ENCODE measurements at places on chromosomes 13 and 19.

- DNase-seq, result no peak
These were observed 5.6 kb downstream of the PCID2 start for GRCh38 chr13:113202912-113203311.

GRCh38 chr13:96052656-96053002 is 572 bp downstream of the UGGT2 start:
- peak; percentile 2 for DNase-seq

- DNase-seq, result no peak
These were observed 24.1 kb downstream of the SULT2B1 start for GRCh38 chr19:48575931-48576622.

DNA sequence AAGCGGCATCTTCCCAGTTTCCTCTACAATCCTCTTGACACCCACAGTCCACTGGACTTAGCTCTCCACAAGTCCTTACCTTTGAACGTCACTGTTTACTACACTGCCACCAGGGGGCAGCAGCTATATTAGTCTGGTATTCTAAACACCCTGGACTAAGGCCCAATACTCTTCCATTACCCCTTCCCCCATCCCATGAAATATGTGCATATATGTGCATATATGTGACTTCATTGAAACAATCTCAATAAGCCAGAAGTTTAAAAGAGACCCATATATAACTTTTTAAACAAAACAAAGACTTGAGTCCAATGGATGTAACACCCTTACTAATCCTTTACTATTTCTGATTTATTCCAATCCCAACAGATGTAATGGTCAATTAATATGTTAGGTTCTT is 15.5 kb downstream of the GGACT start:
- peak; percentile 6 for DNase-seq

- DNase-seq, result no peak
These were observed 3.0 kb downstream of the FIZ1 start for GRCh38 chr19:55596304-55596703.

- DNase-seq, result no peak
These were observed 34.6 kb upstream of the SLC10A2 start for GRCh38 chr13:103100830-103101229.

- DNase-seq, result no peak
These were observed at the start of gene MCF2L for GRCh38 chr13:112968910-112969691. MCF2L (plus strand) TSS chr13:112969214; CDS start chr13:112969380, 166 bp downstream.

DNA sequence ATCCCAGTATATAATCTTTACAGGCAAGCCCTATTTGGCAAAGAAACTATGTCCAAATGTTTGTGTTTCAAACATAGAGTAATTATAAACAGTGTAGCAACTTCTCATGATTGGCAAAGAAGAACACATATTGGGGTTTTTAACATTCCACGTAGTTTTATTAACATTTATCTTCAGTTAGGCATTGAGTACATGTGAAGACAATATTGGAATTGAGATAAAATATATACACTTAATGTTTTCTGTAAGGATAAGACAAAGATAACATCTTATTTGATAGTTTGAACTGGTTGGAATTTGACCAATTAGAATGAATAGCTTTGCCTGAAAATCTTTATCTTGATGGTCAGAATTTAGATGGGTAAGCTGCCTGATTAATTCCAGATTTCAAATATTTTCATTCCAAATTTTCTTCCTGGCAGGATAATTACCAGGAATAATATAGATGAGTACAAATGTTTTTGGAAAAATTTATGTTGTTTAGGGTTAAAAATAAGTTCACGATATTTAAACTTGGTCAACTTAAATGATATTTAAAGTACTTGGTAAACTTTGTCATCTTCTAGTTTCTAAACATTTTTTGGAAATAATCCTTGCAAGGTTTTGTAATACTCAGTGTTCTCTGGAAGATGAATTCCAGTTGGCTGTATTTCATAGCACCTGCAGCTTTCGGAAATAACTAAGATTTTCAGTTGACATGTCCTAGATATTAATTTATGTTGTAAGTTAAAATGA is 536.5 kb upstream of the SPRY2 start:
- DNase-seq, result no peak

GRCh38 chr13:43558326-43558725 is 228.4 kb downstream of the ENOX1 start:
- DNase-seq, result no peak

- DNase-seq, result no peak
These were observed 56.0 kb upstream of the ARGLU1 start for GRCh38 chr13:106623799-106624460.

GRCh38 chr13:33445476-33445875 is 159.9 kb upstream of the STARD13 start:
- no peak for DNase-seq

GRCh38 chr19:4066176-4066606 is 508 bp downstream of the ZBTB7A start:
- no peak for DNase-seq

DNA sequence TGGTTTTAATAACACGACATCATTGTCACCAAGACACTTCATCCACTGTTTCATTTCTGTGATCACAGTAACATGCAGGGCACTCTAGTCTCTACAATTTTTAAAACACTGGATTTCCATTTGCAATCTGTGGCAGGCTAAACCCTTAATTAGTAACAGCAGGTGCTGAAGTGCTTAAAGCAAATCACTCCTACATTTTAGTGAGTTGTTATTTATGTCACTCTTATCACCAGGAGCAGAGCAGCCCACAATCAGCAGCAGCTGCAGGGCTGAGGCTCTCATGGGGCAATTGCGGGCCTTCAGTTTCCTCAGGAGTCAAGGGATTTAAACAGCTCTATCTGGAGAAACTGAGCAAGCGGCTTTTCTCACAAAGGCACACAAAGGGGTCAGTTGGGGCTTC is 1.6 kb downstream of the SOHLH2 start:
- no peak for DNase-seq

DNA sequence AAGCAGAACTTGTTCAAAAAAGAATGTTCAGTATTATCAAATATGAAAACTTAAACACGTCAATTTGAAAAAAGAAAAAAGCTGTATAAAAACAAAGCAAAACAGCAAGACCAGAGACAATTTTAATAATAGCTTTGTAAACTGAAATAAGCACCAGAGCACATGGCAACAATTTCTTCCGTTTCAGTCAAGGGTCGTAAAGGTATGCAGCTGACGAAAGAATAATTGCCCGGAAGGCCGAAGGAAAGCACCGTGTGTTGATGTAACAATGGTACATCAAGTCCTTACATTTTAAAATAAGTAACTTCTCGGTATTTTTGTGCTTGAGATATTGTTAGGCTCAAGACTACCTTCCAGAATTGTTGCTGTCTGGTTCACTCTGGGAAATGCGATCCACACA is 1.7 kb downstream of the PROSER1 start:
- DNase-seq, result no peak

DNA sequence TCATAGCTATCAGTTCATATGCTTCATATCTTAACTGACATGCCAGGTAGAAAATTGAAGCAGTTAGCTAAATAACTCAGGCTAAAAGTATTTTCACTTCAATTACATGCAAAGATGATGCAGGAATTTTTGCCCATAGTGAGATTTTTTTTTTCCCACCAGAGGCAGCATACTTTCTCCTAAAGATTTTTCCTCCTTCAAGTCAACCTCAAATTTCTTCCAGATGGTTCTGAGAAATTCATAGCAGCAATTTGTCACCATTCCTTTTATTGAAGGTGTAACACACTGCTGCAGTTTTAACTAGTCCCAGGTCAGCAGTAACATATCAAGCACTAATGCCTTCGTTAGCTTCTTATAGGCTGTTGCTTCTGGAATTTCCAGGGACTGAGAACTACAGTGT is 141.9 kb downstream of the SUCLA2 start:
- no peak for DNase-seq

DNA sequence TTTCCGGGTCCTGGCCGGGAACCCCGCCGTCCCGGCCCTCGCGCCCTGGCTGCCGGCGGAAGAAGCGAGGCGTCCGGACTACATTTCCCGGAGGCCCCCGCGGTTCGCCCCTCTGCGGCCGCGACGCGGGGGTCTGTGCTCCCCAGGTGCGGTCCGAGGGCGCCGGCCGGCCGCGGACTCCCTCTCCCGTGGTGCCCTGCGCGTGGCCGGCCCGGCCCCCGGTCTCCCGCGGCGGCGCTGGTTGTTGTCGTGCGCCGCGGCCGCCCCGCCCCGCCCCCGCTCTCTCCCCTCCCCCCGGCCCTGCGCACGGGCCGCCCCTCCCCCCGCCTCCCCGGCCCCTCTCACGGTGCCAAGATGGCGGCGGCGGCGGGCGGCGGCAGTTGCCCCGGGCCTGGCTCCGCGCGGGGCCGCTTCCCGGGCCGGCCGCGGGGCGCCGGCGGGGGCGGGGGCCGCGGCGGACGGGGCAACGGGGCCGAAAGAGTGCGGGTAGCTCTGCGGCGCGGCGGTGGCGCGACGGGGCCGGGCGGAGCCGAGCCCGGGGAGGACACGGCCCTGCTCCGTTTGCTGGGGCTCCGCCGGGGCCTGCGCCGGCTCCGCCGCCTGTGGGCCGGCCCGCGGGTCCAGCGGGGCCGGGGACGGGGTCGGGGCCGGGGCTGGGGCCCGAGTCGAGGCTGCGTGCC is at the start of gene KMT2B:
Gene KMT2B, plus strand, starts transcription at position 339 of the 680 bp plus-strand sequence. Its CDS starts 16 bp downstream, at position 355.
- DNase-seq, result no peak

GRCh38 chr13:40063278-40063698 is 407.8 kb downstream of the COG6 start:
- DNase-seq, result no peak

GRCh38 chr13:94722609-94723345 is 10.4 kb upstream of the SOX21 start:
- DNase-seq, result no peak

DNA sequence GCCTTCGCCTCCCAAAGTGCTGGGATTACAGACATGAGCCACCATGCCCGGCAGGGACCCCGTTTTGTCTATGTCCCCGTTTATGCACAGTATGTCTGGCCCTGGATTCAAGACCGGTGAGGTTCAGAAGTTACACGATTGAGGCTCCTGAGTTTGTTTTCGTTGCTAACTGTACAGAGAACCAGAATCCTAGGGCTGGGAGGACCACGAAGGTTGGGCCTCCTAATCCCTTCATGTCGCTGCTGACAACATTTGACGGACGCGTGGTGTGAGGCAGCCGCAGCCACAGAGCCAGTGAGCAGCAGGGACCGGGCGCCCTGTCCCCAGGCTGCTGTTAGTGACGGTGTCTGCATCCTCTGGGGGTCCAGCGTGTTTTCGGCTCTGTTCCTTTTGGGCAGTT is 91.4 kb downstream of the ATP11A start:
- no peak for DNase-seq

GRCh38 chr19:601310-601709 is 11.6 kb downstream of the HCN2 start:
- DNase-seq, result no peak

GRCh38 chr19:54002495-54003315 is 11.3 kb downstream of the CACNG6 start:
- no peak for DNase-seq

DNA sequence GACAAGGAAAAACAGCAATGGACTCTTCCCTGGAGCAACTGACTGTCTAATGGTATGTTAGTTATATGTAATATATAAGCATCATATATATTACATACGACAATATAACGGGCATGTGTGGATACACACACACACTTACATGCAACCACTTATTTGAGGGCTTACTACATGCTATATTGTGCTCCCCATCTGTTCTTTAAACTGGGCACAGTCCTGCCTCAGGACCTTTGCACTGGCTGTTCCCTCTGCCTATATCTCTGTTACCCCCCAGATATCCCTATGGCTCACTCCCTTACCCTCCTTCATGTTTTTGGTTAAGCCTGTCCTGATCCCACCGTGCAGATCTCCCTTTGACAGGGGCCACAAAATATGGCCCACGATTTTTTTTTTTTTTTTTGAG is 10.2 kb downstream of the TICAM1 start:
- no peak for DNase-seq

- no peak for DNase-seq
These were observed 117.6 kb upstream of the SPATA13 start for GRCh38 chr13:24042710-24043440.

DNA sequence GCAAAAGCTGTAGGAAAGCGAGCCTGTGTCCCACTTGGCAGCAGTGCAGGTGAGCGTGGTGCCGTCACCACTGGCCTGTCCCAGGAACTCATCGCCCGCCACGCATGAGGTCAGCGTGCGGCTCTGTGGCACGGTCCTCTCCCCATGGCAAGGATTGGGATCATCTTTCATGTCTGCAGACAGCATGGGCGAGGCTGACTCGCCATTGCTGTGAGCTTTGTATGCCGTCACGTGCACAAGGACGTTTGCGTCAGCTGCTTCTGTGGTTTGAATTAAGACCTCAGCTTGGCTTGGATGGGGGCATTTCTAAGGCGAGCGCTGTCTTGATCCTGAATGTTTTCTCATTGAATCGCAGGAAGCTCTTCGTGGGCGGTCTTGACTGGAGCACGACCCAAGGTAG is 9.8 kb downstream of the DAZAP1 start:
- DNase-seq, result no peak

DNA sequence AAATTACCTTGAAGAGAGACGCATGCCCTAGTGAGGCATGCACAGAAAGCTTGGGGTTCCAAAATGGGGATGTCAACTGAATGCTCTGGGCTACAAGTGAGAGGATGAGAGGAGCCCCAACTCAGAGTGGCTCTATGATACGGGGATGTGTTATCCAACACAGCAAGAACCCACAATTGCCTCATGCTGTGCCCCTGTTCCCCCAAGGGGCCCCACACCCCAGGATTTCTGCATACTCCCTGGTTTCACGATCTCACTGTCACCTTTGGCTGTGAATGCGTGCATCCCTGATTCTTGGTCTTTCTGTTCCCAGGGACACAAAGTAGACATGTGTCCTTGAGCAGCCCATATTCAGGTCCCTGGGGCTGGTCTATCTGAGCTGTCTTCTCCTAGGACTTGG is 29.3 kb downstream of the WDR88 start:
- DNase-seq, result no peak

DNA sequence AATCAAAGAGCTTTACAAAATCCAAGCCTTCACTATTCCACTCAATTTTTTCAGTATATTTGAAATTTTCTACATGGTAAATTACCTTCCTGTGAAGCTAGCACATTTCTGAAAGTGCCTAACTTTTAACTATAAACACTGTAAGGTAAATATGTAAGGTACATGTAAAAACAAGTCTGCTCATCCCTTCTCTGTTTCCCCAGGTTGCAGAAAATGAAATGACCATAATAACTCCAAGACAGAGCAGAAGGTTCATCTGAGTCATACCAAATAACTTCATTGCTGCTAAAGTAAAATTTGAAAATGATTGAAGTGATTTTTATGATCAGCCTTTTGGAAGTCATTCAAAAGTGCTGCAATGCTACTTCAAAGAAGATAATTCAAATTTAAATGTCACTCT is 28.6 kb downstream of the FGF14 start:
- DNase-seq, result no peak

GRCh38 chr13:65914716-65915115 is 1315.4 kb downstream of the PCDH9 start:
- no peak for DNase-seq

- DNase-seq, result no peak
These were observed 182.7 kb upstream of the TSC22D1 start for GRCh38 chr13:44758630-44759383.

- no peak for DNase-seq
These were observed 531.9 kb downstream of the KLF12 start for GRCh38 chr13:73602295-73602694.

DNA sequence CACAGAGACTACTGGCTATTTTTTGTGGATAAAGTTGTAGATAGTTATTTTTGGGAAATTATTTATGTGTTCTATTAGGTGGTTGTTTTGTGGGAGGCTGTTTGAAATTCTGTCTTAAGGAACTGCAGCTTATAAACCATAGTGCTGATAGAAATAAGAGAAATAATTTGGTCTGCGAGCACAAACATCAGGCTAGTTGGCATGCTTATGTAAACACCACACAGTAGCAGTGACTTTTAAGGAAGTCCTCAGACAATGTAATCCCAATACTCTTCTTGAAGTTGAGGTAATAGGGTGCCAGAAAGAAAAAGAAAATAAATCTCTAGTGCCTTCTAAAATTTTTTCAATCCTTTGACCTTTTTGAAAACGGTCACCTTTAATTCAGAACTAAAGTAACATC is 23.9 kb downstream of the KL start:
- DNase-seq, result no peak

All from NCI-H524 treated with DMSO at 0.1 percent for 48 hours (cell line).